ENCODE measurements at places on chromosomes 1 and 21.
A peak's percentile ranks its signal among the peaks of the same experiment; 100 is the strongest.

DNA sequence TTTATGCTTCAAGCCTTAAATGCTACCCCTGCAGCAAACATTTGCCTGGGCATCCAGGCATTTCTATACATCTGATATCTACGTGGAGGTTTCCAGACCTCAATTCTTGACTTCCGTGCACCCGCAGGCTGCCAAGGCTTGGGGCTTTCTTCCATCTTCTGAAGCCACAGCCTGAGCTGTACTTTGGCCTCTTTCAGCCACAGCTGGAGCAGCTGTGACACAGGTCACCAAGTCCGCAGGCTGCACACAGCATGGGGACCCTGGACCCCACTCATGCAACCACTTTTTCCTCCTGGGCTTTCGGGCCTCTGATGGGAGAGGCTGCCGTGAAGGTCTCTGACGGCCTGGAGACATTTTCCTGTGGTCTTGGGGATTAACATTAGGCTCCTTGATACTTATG, 5.4 kb upstream of the HAO2 start:
- DNase-seq: no peak

GRCh38 chr1:27346991-27347624, 5.3 kb downstream of the SYTL1 start:
- no peak for DNase-seq

DNA sequence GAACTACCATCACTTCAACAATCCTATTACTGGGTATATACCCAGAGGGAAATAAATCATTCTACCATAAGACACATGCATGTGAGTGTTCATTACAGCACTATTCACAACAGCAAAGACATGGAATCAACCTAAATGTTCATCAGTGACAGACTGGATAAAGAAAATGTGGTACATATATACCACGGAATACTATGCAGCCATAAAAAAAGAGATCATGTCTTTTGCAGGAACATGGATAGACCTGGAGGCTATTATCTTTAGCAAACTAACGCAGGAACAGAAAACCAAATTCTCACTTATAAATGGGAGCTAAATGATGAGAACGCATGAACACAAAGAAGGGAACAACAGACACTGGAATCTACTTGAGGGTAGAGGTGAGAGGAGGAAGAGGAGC, 39.0 kb downstream of the KIAA0319L start:
- DNase-seq: no peak

- no peak for DNase-seq
These were observed 43.7 kb downstream of the UBIAD1 start for GRCh38 chr1:11316701-11317100.

- DNase-seq: no peak
These were observed 12.9 kb downstream of the PTPN14 start for GRCh38 chr1:214538496-214538895.

DNA sequence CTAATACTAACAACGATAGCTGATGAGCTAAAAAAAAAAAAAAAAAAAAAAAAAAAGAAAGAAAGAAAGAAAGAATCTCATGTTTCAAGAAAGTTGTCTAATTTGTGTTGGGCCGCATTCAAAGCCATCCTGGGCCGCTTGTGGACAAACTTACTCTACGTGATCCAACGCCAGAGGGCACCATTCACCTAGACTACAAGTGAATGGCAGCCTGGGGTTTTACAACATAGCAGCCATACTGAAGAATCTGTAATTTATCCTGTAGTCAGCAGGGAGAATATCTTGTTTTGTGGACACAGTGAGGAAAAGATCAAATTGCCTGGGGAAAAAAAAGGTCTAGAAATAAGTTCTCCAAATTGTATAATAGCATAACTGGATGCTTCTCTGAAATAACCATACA, 47.0 kb downstream of the CYP2J2 start:
- DNase-seq: peak; percentile 87

DNA sequence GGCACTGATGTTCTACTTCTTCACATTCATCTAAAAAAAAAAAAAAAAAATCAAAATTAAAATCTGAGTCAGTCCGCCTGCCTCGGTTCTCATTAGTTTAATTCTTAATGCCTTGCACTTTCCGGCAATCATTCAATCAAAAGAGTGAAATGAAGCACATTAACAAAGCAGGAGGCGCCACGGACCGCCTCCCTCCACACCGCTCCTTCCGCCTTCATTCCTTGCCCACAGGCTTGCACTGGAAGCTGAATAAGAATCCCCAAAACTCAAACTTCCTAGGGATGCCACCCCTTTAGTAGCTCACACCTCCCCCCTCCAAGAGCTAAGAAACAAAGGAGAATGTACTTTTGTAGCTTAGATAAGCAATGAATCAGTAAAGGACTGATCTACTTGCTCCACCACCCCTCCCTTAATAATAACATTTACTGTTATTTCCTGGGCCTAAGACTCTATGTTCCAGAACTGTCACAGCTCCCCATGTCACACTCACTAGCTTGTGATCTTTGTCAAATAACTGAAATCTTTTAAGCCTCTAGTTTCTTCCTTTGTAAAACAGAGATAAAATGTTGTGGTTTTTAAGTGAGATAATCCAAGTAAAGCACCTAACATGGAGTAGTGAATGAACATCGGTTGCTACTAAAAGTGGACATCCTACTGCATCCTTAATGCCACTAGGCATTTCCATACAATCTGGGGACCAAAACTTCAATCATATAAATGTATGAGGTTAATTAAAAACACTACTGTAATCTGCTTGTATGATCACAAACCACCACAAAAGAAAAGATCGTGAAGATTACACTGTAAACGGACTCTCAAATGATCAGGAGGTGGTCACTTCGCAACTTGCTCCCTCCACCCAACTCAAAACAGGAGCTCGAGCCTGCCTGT, 27.4 kb downstream of the LGALS8 start:
- DNase-seq: no peak

DNA sequence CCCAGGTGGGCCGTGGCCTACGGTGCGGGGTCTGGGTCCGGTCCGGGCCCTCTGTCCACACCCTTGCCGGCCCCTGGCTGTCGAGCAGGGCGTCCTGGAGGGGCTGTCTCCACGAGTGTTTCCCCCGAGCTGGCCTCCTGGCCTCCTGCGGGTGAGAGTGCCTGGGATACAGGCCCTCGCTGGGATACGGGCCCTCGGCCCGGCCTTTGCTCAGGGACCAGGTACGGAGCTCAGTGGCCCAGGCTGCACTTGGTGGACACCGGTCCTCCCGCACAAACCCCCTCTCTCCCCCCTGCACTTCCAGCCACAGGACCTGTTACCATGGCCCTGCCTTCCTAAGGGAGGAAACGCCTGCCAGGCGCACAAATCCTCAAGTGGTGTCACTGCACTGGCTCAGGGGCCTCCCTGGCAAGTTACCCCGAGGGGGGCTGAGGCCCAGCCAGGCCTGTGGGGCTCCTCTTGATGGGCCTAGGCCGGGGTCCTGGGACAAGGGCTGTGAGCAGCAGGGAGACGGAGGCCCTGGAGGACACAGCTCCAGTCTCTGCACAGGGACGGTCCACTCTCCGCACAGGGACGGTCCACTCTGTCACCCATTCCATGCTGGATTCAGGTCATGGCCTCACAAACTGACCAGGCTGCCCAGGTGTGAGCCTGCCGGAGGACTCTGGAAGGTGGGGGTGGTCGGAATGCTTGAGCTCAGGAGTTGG, 18.2 kb upstream of the RNF223 start:
- no peak for DNase-seq

DNA sequence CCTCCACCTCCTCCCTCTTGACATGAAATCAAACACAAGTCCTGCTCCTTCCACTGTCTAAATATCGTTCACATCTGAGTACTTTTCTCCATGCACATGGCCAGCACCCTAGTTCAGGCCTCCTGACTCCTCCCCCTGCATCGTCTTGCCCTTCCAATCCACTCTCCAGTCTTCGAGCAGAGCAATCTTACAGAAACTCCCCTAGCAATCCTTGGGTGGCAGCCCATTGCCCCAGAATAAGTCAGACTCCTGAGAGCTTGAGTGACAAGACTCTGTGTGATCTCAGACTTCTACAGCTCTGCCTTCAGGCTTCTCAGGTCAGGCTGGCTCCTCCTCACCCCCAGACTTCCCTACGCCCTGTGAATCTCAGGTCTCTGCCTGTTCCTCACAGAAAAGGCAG, 5.5 kb downstream of the SH2D2A start:
- DNase-seq: no peak

GRCh38 chr1:159172614-159173291, 1.3 kb downstream of the CADM3 start:
- peak; percentile 57 for DNase-seq

DNA sequence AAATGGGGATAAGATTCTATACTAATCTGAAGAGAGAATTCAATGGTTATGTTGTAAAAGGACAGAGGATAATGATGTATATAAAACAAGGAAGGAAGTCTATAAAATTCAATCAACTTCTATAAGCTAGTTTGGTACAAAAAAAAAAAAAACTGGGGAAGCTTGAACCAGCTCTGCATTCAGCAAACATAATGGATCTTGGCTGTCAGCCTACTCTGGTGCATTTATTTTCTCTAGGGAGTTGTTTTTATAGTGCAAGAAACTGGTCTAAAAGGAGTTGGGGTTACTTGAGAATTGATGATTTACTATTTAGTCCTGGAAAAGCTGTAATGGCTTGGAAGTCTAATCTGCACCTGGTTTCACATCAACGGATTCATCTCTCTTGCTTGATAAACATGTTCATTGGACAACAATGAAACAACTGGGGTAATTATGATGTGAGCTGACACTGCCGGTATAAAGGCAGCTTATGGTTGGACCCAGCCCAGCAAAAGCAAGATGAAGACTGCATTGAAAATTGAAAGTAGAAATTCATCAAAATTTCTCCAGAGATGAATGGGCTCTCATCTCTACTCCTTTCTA, 199.4 kb upstream of the NRIP1 start:
- no peak for DNase-seq

GRCh38 chr1:171898941-171899340, 57.6 kb downstream of the DNM3 start:
- DNase-seq: peak; percentile 38

- no peak for DNase-seq
These were observed 107.0 kb downstream of the SLC5A9 start for GRCh38 chr1:48329486-48329885.

GRCh38 chr1:55444667-55445066, 229.5 kb upstream of the USP24 start:
- DNase-seq: no peak

DNA sequence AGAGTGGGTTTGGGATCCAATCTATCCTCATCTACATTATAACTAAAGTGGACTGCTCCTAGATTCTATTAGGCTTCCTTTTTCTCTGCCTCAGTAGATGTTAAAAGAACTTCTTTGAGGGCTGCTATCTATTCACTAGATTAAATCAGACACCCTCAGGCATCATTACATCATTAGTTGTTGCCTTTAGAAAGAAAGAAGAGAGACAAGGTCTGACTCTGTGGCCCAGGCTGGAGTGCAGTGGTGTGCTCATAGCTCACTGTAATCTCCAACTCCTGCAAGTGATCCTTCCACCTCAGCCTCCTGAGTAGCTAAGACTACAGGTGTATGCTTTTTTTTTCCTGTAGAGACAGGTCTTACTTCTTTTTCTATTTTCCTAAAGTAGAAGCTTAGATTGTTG, 71.1 kb upstream of the EXO1 start:
- no peak for DNase-seq

DNA sequence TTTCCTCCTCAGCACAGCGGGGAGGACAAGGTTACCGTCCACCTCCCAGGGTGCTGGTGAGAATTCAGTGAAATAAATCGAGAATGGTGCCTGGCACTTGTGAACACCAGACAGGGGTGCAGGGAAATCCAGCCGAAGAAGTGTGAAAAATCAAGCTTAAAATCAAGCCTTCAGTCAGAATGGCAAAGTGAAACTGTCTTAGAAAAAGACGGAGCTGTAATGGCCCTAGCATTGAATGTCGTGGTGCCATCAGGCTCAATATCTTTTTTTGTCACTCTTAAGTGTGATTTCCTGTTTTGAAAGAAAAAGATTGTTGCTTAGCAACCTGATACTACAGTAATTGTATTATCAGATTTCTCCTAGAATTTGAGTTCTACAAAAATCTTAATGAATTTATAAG, 22.1 kb downstream of the EDARADD start:
- no peak for DNase-seq

DNA sequence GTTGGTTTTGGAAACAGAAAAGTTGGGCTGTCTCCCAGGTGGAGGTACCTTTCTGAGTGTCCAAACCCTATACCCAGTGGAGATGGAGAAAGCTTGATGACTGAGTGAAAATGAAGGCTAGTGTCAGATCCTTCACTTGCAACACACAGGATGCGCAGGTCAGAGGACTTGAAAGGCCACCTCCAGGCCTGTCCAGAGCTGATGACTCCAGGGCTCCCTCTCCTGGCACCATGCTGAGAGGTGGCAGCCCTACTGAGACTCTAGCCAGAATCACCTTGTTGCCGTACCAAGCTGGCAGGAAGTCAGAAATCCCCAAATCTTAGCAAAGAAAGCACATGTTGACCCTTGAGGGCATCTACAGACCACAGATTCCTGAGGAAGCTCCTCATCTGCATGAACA, 16.4 kb downstream of the KNCN start:
- no peak for DNase-seq

DNA sequence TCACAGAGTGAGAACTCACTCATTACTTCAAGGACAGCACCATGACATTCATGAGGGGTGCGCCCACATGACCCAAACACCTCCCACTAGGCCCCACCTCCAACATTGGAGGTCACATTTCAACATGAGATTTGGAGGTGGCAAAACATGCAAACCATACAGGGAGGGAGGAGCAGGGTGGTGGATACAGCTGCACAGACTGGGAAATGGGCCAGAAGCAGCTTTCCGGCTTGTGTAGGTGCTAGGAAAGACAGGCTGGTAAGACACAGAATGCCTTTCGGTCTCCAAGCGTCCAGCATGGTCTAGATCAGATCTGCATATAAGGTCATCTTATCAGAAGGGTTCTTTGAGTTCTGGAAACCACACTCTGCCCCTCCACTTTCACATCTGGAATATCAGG, 35.1 kb upstream of the TINAGL1 start:
- no peak for DNase-seq

- no peak for DNase-seq
These were observed 15.0 kb upstream of the LRP8 start for GRCh38 chr1:53342735-53343470.

DNA sequence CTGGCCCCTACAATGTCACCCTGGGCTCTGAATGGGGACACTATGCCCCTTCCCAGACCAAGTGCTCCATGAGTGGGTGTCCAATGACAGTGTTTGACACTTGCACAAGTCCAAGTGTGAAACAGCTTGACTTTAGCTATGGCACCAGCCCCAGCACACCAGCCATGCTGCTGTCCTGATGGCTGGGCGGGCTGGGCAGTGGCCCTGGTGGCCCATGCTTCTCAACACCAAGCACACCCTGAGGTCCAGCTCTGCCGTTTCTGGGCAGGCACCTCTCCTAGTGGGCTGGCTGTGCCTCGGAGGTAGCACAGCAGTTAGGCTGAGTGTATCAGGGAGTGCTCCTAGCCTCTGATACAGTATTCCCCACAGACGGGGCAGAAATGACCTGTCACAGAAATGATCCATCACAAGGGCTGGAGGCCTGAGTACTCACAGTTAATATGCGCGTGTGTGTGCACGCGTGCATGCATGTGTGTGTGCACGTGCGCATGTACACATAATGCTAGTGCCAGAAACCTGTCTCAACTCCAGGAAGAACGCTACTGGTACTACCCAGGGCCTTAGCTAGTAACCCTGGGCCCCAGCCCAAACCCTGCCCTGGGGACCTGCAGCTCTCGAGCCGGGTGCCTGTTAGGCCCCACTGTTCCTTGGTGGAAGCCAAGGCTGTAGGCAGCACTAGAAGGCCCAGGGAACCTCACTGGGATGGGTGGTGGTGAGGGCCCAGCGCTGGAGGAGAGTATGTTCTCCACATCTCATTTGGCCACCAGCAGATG, 134.0 kb downstream of the DMRTB1 start:
- DNase-seq: no peak

- no peak for DNase-seq
These were observed 9.7 kb upstream of the RUNX3 start for GRCh38 chr1:24939675-24940193.

All from NT2/D1 (cell line).